CD4-positive, alpha-beta T cell treated with Interleukin-1 beta for 1 hour (primary cell): ENCODE measurements at places on chromosomes 4 and X.

DNA sequence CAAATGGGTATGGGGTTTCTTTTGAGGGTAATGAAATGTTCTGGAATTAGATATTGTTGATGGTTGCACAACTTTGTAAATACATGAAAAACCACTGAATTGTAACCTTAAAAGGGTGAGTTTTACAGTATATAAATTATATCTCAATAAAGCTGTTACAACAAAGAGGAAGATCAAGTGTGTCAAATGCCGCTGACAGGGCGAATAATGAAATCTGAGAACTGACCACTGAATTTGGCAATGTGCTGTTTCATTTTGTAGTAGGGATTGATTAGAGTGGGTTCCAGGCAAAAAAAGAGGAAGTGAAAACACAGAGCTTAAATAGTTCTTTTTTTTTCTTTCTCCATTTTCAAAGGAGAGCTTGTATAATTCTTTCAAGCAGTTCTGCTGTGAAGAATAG is 161.1 kb upstream of the NAP1L5 start:
- no peak for DNase-seq

- DNase-seq, result no peak
These were observed 24.2 kb upstream of the CCNG2 start for GRCh38 chr4:77132652-77133312.

DNA sequence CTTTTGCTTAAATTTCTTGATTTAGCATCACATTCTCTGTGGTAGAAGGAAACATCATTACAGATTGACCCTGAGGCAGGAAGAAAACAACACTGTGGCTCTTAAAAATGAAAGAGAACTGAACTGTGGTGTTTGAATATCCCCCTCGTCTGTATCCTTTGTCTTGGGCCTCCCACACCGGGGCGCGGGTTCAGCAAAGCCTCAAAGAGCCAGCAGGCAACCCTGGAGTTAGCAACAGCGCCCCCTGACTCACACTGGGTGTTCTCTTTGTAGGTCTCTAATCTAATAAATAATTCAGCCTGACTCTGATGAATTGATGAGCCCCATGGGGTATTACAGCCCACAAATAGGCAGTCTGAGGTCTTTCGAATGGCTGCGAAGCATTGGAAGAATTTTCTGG is 46.1 kb upstream of the CTSO start:
- DNase-seq, result no peak

DNA sequence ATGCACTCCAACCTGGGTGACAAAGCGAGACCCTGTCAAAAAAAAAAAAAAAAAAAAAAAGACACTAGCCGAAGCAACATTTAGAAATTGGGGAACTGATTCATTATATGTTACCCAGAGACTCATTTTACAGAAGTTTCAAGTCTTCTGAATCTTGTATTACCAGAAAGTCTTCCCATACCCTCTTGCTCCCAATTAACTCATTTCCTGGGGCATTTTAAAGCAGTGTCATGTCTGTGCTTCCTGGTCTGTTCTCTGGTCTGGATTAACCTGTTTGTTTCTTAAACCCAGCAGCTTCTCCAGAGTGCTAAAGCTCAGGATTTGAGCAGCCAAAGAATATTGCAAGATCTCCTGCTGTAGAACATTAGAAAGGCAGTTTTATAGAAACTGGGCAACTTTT is 43.7 kb downstream of the FRMPD3 start:
- no peak for DNase-seq

GRCh38 chr4:6360385-6360784 is 90.7 kb downstream of the WFS1 start:
- DNase-seq, result no peak
